ENCODE measurements at places on chromosomes 11 and 22.

GRCh38 chr22:29343313-29343805 is 27.9 kb upstream of the RASL10A start:
- DNase-seq: no peak

- peak; percentile 63 for DNase-seq
Measured at GRCh38 chr11:113296447-113297205, 17.8 kb upstream of the TTC12 start.

- no peak for DNase-seq
Measured at GRCh38 chr22:32310777-32311176, 46.9 kb upstream of the RFPL3 start.

- peak; percentile 80 for DNase-seq
Measured at GRCh38 chr11:832529-833113, at the start of gene CD151. Gene CD151 (plus strand): TSS chr11:832952. CDS start chr11:836070, 3,118 bp downstream.

DNA sequence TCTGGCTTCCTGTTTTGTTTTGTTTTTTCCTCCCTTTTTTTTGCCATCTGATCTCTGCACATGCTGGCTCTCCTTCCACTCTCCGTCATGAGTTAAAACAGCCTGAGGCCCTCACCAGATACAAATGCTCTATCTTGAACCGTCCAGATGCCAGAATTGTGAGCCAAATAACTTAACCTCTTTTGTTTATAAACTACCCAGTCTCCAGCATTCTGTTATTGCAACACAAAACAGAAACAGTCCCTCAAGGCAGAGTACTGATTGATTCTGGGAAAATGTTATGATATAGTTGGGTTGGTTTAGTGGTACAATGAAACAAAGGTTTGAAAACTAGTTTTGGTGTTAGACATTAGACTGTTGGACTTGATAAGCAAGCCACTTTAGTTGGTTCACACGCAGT is 1390.0 kb upstream of the RAG2 start:
- no peak for DNase-seq

GRCh38 chr11:27420722-27421572 is 51.6 kb downstream of the LGR4 start:
- DNase-seq: no peak

GRCh38 chr11:18749681-18750319 is 23.8 kb upstream of the IGSF22 start:
- no peak for DNase-seq

- DNase-seq: peak; percentile 89
Measured at GRCh38 chr11:64887757-64888405, 9.5 kb upstream of the EHD1 start.

DNA sequence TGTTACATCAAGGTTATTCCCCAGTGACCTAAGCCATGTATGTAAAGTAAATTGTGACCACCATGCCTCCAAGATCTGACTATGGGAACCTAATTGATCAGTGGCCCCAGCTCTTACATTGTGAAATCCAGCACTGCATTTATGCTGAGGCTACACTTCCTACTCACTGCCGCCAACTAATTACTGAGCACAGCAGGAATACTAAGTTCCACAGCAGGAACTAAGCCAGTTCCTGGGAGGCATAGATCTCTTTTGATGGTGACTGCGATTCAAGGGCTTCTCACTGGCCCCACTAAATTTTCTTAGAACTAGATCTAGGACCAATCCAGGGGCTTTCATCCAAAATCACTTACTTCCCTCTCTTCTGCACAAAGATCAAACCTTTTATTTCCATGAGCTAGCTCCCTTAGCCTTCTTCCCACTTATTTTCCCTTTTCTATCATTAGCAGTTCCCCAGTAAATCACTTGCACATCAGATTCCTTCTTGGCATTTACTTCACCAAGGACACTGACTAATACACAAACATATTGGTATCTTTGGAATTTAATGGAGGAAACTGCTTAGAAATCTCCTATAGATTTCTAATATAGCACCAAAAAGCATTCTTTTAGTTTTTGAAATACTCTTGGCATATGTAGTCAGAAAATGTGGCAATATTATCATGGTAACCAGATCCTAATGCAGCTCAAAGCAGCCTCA is 46.0 kb downstream of the CNTN5 start:
- no peak for DNase-seq

- DNase-seq: no peak
Measured at GRCh38 chr11:2426221-2426620, 18.1 kb downstream of the TRPM5 start.

DNA sequence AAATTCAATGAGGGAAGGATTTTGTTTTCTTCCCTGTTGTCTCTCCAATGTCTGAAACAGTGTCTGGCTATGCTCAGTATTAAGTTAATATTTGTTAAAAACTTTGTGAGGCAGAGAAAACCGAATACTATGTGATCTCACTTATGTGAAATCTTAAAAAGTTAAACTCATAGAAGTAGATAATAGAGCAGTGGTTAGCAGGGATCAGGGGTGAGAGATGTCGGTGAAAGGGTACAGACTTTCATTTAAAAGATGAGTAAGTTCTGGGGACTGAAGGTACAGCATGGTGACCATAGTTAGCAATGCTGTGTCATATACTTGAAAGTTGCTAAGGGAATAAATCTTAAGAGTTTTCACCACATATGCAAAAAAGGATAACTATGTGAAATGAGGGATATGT is 244.6 kb downstream of the AASDHPPT start:
- no peak for DNase-seq

- no peak for DNase-seq
Measured at GRCh38 chr11:82560836-82561235, 172.8 kb downstream of the FAM181B start.

GRCh38 chr22:45885941-45886395 is 91.0 kb downstream of the WNT7B start:
- no peak for DNase-seq

- no peak for DNase-seq
Measured at GRCh38 chr22:44479662-44480061, 18.4 kb downstream of the RTL6 start.

DNA sequence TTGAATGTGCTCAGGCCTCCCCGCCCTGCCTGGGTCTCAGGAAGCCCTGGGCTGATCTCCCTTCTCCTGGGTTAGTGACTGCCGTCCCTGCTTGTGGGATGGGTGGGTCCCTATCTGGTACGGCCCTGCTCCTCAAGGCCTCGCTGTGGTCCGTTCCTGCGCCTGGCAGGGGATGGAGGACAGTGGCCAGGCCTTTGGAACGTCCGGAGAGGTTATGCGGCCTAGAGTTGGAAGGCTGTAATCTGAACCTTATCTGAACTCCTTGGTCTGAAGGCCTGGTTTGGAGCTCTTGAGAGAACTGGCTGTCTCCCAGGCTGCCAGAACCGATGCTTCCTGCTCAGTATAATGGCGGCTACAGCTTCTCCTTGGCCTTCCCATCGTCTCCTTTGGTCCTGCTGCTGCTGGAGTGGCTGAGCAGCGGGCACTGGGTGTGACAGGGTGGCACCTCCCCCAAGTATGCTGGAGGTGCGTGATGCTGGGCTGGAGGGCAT is 72.8 kb downstream of the FLI1 start:
- no peak for DNase-seq

GRCh38 chr22:46275455-46276122 is 7.8 kb downstream of the TTC38 start:
- no peak for DNase-seq

GRCh38 chr11:12402691-12403120 is 25.3 kb downstream of the PARVA start:
- DNase-seq: no peak

GRCh38 chr22:19991645-19992451 is 24.8 kb downstream of the ARVCF start:
- DNase-seq: no peak

DNA sequence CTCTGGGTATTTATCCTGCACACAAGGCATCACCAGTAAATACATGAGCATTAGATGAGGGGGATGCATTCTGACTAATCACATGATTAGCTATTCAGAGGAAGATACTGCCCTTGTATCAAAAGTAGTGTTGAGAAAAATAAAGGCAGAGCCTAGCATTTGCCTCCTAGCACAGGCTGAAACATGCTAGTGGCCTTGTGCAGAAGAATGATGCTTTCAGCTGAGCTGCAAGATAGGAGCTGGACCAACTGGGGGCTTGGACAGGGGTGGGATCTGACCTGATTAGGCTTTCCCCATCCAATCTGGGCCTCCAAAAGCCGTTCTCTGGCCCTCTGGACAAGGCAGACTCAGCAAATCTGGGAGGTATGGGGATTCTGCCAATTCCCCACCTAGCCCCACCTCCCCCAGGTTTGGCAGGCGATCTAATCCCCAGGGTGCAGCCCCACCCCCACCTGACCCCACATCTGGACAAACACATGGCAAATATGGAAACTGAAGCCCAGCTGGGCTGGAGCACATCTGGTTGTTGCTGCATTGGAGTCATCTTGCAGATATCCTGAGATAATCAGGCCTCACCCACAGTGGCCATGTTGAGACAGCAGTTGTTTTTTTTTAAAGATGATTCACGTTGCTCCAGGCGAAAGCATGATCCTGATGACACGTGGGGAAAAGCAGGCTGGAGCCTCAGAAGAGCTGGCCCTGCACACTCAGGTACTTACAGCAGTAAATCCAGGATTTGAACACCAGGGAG is 4.4 kb upstream of the MISFA start:
- DNase-seq: no peak

DNA sequence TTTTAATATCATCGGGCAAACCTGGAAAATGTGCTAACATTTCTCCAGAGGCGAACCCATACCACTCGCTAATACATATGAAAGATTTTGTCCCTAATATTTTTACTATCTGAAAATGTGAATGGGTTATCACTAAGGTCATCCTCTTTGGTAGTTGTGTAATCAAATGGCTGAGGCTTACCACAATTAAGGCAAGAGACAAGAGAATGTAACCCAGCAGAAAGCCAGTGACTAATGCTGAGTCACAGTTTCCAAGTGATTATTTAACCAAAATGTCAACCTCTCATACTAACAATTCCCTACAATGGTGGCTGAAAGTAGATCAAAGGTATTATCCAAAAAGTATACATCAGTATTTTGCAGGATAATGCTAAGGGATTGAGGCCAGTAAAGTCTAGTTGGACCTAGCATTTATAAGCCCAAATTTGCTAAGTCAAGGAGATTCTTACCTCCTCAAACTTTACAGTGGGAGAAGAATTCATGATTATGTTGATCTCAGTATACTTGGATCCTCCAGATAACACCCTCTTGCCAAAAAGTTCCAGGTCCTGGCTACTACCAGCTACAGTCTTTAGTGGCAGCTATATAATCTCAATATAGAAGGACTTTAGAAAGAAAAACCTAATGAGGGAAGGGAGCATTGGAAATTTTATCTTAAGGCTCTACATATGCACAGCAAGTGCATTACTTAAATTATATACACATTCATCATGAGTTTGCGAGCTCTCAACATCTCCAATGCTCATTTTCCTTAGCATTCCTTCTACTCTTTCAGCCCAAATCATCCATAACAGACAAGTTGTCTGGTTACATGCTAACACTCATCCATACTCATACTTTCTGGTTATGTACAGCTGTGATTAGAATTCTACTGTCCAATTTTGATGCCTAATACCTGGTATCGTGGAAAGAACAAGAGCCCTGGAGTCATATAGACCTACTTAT is 25.4 kb downstream of the SIK3 start:
- DNase-seq: peak; percentile 22

DNA sequence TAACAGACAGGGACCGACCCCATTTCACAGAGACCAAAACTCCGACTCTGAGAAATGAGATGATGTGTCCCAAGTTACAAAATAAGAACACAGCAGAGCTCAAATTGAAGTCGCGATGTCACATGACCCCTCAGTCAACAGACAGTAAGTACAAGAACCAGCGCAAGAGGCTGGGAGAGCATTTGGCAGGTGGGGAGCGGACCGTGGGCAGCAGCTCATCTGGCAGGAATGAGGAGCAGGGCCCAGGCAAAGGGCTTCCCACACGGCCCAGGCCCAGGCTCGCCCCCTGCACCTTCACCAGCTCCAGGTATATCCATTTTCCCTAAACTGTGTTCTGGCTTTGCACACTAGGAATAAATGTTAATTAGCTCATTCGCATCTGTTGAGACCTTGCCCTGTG is 34.3 kb downstream of the SCUBE1 start:
- DNase-seq: no peak

DNA sequence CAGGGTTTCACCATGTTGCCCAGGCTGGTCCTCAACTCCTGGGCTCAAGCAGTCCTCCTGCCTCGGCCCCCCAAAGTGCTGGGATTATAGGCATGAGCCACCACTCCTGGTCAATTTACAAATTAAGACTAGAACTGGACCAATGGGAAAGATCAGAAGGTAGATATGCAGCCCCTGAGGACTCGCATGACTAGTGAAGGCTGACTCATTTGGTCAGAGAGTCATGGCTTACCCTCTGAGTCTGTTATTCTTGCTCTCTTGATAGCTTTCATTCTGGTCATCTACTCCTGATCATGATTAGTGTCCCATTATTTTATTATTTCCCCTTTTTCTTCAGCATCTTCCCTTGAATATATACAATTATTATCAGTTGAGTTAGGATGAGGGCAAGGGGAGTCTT is 2.7 kb upstream of the LDHAL6A start:
- no peak for DNase-seq

GRCh38 chr11:45051621-45052020 is 94.8 kb upstream of the PRDM11 start:
- DNase-seq: no peak

GRCh38 chr11:18794956-18795355 is 3.4 kb upstream of the PTPN5 start:
- no peak for DNase-seq
